Stimulated activated CD4-positive, alpha-beta T cell treated with anti-CD3 and anti-CD28 coated beads, Interleukin-15, amount 100 ng/mL, for 1 hour (primary cell): ENCODE measurements at places on chromosomes 13 and 19.

DNA sequence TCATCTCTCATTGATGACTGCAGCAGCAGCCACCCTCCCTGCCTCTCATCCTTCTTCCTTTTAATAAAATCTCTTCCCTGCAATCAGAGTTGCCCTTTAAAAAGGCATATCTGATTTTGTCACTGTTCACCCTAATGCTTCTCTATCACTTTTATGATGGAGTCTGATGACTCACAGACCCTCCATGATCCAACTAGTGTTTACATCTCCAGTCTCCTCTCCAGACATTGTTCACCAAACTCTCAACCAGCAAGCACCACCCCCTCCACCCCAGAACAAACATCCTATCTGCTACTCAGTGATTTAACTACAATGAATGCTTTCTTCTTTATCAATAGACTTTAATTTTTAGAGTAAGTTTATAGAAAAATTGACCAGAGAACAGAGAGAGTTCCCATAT lies 59.5 kb downstream of the TNFSF11 start:
- DNase-seq: no peak

- DNase-seq: no peak
Measured at GRCh38 chr19:28210886-28211285, 1002.1 kb downstream of the UQCRFS1 start.

DNA sequence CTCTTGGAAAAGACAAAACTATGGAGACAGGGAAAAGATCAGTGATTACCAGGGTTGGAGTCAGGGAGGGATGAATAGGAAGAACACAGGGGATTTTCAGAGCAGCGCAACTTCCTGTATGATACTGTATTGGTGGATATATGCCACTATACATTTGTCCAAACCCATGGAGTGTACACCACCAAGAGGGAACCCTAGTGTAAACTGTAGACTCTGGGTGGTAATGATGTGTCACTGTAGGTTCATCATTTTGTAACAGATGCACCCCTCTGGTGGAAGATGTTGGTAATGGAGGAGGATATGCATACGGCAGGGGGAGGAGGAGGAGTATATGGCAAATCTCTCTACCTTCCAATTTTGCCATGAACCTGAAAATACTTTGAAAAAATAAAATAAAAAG lies 68.1 kb downstream of the UFM1 start:
- no peak for DNase-seq

DNA sequence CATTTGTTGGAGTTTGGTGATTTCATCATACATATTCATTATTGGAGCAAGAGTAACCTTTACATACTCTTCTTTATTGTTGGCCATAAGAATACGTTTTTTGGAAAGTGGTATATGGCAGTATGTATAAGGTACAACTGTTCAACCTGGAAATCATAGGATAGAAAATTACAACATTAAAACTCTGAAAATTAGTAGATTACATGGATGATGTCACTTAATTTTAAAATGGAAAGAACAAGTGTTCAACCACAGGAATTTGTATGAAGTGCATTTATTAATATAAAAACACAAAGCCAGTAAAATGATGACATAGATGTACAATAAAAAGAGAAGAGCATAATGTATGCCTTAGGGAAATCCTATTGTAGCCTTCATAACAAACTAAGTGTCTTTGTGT lies 7.3 kb upstream of the ZNF155 start:
- no peak for DNase-seq

- DNase-seq: no peak
Measured at GRCh38 chr19:29293736-29294342, 80.9 kb upstream of the UQCRFS1 start.

DNA sequence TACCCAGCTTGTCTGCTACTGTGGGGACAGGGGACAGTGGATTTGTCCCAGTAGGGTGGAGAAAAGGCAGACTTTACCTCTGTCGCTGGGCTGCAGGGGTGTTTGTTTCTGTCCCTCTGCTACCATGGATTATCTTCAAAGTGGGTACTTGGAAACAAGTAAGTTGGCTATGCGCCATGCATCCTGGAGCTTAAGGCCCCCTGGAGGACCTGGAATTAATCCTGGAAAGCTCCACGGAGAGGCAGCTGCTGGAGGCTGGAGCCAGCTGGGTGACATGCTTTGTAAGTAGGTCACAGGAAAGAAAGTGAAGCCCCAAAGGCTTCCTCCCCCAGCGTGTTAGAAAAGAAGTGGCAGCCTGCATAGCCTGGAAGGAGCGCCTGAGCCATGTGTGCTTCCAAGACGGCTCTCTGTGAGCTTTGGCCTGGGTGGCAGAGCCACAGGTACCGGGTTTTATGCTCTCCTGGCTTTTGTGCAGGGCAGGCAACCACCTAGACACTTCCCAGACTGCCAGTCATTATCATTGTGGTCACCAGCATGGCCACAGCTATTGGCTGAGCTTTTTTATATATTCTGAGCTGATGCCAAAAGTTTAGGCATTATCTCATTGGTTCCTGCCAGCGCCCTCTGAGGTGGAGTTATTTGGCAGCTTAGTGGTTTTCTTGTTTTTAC lies 9.5 kb downstream of the B3GLCT start:
- DNase-seq: no peak
